Activated gamma-delta T cell treated with Interleukin-2 at 50 U/mL for 16 hours (primary cell): ENCODE measurements at places on chromosomes 1 and 21.

DNA sequence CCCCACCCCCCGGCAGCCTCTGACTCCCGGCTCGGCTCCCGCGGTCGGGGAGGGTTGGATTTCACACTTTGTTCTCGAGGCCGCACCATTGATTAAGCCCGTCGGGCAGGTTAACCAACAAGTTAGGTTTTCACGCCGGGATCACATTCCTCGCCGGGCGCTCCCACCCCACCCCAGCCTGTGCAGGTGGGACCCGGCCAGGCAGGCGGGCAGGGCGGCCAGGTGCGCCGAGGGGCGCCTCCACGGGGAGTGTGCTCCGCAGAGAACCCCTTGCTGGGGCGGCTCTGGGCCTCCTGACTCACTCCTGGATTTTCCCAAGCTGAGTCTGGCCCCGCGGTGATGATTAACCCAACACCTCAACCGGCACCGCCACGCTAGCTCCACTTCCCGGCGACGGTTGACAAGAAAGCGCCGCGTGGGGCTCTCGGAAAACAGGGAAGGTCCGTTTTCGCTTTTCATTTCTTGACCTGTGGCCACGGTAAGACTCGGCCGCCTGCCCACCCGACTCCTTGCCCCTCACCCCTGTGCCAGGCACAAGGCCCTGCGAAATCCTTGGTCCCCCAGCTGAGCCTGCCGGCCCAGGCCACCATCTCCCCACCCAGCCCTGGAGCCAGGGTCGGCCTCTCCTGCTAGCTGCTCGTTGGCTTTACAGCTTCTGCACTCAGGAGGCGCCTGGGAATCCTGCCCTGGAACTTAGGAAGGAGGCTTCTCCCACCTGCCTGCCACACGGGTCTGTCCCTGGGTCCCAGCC, 8.8 kb upstream of the TTLL10 start:
- DNase-seq, result no peak

DNA sequence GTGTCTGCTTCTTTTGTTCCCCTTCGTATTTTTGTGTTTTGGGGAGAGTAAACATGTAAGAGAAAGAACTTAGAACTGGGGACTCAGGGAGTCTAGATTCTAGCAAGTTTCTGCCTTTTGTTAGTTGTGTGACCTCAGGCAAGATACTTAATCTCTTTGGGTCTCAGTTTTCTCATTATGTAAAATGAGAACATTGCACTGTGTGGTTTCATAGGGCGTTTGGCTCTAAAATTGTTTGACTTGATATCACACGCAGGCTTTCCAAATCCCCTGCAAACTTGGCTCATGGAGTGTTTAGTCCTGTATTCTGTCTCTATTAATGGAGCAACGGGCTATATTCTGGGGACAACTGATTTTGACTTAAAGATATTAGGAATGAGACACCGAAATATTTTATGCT, 57.7 kb downstream of the NTNG1 start:
- DNase-seq, result no peak

- DNase-seq, result no peak
These were observed 46.2 kb downstream of the C1orf198 start for GRCh38 chr1:230822092-230822581.

DNA sequence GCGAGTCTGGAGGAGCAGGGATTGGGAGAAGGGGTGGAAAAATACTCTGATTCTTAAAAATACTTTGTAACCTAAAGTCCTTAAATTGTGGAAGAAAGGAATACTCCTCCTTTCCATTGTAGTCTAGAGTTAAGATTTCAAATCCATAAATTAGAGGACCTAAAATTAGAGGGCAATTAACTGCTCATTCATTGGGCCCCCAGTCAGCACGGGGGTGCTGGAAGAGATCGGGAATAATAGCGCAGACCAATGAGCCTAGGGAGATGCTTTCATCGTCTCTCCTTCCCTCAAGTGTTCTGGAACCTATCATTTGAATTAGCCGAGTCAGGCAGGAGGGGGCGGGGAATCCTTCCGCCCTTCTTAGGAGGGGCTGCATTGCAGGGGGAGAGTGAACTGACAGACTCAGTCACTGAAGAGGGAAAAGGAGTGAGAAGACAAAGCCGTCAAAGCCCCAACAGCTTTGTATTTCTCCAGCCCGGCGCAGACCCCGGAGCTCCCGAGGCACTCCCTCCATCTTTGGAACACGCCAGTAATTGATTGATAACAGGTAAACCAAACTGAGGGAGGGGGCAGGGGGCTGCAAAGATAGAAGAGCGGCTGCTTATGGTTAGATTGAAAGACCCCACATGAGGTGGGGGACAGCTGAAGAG, at the start of gene MLLT11:
Gene MLLT11, plus strand, starts transcription at position 391 of the 650 bp plus-strand sequence. CDS start 6,828 bp downstream, outside the sequence.
- no peak for DNase-seq

DNA sequence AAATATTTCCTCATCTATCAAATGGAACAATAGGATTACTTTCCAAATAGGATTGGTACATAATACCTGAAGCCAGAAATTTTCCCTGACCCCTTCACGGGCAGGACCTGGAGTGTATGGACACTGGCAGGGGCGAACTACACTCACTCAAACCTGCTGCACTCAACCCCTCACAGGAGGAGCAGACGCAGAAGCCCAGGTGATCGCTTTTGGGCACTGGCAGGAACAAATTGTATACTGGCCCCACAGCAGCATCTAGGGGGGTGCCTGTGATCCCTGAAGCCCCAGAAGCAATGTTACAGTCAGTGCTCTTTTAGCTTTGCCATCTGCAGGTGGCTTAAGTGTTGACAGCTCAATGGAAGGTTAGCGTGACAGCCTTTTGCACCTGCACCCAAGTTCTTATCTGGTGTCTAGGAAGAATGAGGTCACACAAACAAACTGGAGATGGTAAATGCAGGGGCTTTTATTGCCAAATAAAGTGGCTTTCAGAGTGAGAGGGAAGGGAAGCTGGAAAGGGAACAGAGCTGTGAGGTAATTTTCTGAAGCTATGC, 199.2 kb upstream of the NEGR1 start:
- no peak for DNase-seq

GRCh38 chr1:247332215-247332622, 552 bp upstream of the ZNF496 start:
- DNase-seq, result peak; percentile 43

- no peak for DNase-seq
These were observed 1589.3 kb downstream of the BRINP3 start for GRCh38 chr1:188888386-188888785.

- DNase-seq, result no peak
These were observed 11.8 kb downstream of the LMX1A start for GRCh38 chr1:165344736-165345135.

DNA sequence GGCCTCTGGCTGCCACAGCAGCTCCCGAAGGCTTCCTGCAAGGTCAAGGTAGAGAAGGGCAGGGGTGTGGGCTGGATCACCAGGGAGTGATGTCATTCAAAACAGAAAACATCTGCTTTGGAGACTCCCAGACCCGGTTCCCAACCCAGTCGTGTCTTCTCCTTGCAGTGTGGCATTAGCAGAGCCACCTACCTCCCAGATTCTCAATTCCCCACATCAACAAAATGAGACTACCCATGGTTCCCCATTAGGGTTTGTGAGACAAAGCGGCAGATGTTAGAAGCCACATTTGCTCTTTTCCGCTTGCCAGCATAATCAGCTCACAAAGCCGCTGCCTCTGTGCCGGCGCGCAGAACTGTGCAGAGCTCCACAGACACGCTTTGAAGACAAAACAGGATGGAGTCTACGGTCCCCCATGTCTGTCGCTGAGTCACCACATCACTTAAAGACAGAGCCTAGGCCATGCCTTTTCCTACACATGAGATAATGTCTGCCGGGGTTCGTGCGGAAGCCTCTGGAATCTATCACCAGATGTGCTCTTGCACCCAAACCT, 12.5 kb downstream of the KIF17 start:
- DNase-seq, result no peak

DNA sequence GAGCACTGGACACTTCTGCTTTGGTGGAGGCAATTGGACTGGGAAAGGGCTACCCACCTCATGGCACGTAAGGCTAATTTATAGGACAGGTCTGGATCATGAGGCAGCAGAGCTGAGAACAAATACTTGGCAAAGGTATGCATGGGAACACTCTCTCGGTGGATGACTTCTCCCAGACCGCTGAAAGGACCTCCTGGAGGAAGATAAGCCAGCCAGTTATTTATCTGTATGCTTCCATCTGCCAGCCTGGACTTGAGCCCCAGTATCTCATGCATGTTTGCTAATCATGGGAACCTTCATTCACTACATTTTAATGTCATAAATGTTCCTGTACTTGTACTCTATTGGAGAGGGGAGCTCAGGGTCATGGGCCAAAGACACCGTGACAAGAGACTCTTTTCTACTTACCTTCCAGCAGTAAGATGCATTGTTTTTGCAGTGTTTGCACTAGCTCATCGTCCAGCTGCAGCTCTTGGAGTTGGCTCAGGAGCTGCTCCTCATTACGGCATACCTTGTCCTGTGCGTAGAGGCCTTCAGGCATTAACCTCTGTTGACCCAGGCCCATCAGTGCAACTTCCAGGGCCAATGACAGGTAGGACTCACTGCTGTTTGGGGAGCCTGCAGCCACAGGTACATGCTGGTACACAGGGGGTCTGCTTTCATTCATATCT, 23.7 kb downstream of the UROD start:
- no peak for DNase-seq

DNA sequence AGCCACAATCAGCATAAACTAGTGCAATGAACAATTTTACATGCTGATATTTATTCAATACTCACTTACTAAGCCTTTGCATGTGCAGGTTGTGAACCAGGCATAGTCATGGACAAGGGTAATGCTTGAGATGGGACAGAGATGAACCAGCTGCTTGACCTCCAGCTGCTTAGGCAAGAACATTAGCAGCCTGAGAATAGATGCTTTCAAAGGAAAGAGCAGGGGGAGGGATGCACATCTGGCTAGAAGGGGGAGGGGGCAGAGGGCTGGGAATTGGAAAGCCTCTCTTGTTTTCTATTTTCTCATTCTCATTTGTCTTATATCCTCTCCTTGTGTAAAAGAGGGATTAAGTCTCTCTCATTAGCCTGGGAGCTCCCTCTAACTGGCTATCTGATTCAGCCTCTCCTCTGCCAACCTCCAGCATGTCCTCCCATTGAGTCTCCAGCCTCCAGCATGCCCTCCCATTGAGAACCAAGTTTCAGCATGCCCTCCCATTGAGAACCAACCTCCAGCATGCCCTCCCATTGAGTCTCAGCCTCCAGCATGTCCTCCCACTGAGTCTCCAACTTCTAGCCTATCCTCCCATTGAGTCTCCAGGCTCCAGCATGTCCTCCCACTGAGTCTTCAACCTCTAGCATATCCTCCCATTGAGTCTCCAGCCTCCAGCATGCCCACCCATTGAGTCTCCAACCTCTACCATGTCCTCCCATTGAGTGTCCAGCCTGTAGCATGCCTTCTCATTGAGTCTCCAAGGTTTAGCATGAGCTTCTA, 38.4 kb upstream of the TRABD2B start:
- no peak for DNase-seq

DNA sequence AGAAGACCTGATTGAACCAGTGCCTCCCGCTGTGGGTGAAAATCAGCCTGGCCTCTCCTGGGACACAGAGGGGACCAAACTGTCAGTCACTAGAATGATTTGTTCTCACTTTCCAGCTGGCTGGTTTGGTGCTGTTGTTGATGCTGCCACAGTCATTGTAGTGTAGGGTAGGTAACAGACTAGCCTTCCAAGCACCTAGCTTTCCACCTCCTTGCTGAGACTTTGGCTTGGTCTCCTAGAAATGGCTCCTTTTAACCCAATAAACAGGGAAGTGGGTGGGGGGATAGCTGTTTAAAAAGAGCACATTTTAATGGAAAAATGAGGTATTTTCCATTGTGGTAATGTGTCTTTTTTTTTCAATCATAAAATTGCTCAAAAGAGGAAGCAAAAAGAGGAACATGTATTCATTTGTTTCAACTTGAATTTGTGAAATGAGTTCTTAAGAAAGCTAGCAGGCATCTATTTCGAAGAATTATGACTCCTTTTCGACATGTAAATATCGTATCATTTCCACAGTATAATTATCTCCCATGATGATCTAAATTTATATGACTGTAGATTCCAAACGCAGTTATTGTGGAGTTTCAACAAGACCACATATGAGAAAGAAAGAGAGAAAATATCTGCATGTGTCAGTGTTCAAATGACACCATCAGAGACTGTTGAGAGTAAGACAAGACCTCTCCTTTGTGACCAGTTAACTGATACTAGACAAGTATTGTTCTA, 190.1 kb downstream of the HLX start:
- DNase-seq, result no peak

- DNase-seq, result no peak
These were observed 1.3 kb downstream of the GLRX2 start for GRCh38 chr1:193103759-193104501.

GRCh38 chr1:228337031-228337564, 69.5 kb downstream of the TRIM11 start:
- DNase-seq, result no peak

DNA sequence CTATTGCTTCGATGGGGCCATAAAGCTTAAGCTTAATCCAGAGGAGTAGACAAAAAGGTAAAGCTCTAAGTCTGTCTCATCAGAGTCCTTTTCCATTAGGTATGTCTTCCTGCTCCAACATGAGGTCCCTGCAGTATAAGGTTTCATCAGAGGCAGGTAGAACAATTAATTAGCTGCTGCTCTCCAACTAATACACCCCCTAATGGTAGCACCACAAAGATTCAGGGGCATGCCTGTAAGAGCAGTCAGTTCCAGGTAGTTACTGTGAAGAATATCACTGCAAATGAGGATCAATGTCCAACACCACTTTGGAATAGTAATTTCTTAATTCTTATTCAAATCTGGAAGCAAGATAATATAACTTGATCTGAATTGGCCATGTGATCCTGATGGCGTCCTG, 160.3 kb upstream of the ESRRG start:
- DNase-seq, result no peak

GRCh38 chr1:50968821-50969610, 1.0 kb upstream of the CDKN2C start:
- peak; percentile 23 for DNase-seq

DNA sequence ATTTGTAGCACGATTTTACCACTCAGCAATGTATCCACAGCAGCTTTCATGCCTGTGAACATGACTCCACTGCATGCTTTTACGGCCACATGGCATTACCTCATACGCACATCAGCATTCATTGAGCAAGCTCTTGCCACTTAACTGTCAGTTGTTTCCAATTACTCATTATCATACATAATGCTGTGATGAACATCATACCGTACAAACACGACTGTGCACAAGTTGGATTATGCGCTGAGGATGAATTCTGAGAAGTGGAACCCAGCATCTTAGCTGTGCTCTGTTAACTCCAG, 9.6 kb downstream of the UMODL1 start:
- no peak for DNase-seq

DNA sequence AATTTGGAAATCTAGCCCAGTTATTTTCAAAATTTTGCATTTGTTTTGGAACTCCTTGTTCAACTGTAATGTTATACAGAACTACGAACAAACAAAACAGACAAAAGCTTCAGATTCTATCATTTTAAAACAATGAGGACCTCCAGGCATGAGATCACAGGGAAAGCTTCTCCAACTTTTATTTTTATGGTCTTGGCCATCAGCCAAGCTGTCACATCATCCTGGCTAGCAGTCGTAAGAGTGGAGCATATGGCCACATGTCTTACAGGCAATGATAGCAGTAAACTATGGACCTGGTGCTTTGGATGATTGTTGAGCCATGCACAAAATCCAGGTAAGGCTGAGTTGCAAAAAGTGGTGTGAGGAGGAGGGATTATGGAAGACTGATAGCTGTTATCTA, 299.6 kb downstream of the LMX1A start:
- DNase-seq, result no peak
